ENCODE measurements at places on chromosomes 16 and 17.
A peak's percentile ranks its signal among the peaks of the same experiment; 100 is the strongest.

- DNase-seq: no peak
- peak overlapping the region; percentile 44 for H3K27ac ChIP-seq
- peaks cover 40% of the 10 kb centered on the region for H3K4me1 ChIP-seq
- peaks cover 31% of the 10 kb centered on the region for H3K36me3 ChIP-seq
Measured at GRCh38 chr17:17186551-17187505, 19.3 kb downstream of the PLD6 start.

GRCh38 chr17:78343187-78343542, 16.7 kb downstream of the SOCS3 start:
- peak overlapping the region; percentile 96 for H3K27ac ChIP-seq
- no peaks in the 10 kb centered on the region for H3K27me3 ChIP-seq
- H3K36me3 ChIP-seq: no peaks in the 10 kb centered on the region
- peaks cover 28% of the 10 kb centered on the region for H3K4me1 ChIP-seq
- H3K4me3 ChIP-seq: no peak overlapping the region

GRCh38 chr17:55845385-55845784, 94.5 kb downstream of the PCTP start:
- H3K4me1 ChIP-seq: no peaks in the 10 kb centered on the region
- H3K27ac ChIP-seq: no peak overlapping the region
- H3K27me3 ChIP-seq: peaks cover 8% of the 10 kb centered on the region
- no peaks in the 10 kb centered on the region for H3K36me3 ChIP-seq
- H3K4me3 ChIP-seq: no peak overlapping the region

- no peaks in the 10 kb centered on the region for H3K27me3 ChIP-seq
- H3K36me3 ChIP-seq: peaks cover 7% of the 10 kb centered on the region
- DNase-seq: no peak
- H3K4me1 ChIP-seq: peaks cover 52% of the 10 kb centered on the region
- H3K27ac ChIP-seq: peak overlapping the region; percentile 87
Measured at GRCh38 chr17:39926588-39927100, 757 bp downstream of the ORMDL3 start.

GRCh38 chr17:34899643-34900291, 61.5 kb downstream of the CCT6B start:
- H3K36me3 ChIP-seq: no peaks in the 10 kb centered on the region
- no peak overlapping the region for H3K4me3 ChIP-seq
- H3K27me3 ChIP-seq: peaks cover 6% of the 10 kb centered on the region
- no peaks in the 10 kb centered on the region for H3K4me1 ChIP-seq
- no peak overlapping the region for H3K27ac ChIP-seq

DNA sequence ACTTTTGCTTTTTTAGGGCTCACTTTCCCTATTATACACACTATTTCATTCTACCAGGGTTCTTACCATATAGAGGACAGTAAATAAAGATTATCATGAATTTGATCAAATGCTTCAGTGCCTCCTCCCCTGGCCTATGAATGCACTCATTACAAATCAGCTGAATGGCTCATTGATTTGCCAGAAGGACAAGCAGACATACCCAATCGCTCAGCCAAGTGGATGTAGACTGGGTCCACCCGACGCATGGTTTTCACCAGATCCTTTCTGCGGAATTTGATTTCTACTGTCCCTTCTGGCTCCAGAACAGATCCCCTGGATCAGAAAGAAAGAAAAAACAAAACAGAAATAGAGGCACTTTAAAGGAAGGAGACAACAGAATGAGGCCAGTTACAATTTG, 162.6 kb downstream of the AATF start:
- H3K36me3 ChIP-seq: peaks cover 33% of the 10 kb centered on the region
- DNase-seq: no peak
- H3K4me1 ChIP-seq: no peaks in the 10 kb centered on the region
- H3K27me3 ChIP-seq: no peaks in the 10 kb centered on the region
- no peak overlapping the region for H3K4me3 ChIP-seq

DNA sequence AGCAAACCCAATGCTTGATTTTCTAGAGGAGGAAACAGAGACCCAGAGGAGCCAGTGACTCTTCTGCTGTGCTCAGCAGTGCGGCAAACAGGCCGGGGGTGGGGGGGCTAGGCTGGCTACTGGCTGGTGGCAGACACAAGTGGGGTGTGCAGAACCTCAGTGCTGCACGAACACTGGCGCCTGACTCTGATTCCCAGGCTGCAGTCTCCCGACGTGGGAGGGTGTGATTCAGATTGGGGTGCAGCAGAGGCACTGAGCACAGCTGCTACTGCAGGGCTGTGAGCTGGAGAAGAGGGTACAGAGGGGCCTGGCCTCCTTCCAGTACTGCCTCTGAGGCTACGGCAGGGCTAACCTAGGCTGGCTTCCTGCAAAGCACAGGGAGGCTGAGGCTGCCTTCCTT, 8.1 kb downstream of the RPL19 start:
- no peaks in the 10 kb centered on the region for H3K27me3 ChIP-seq
- DNase-seq: no peak
- H3K4me3 ChIP-seq: no peak overlapping the region
- H3K27ac ChIP-seq: no peak overlapping the region

DNA sequence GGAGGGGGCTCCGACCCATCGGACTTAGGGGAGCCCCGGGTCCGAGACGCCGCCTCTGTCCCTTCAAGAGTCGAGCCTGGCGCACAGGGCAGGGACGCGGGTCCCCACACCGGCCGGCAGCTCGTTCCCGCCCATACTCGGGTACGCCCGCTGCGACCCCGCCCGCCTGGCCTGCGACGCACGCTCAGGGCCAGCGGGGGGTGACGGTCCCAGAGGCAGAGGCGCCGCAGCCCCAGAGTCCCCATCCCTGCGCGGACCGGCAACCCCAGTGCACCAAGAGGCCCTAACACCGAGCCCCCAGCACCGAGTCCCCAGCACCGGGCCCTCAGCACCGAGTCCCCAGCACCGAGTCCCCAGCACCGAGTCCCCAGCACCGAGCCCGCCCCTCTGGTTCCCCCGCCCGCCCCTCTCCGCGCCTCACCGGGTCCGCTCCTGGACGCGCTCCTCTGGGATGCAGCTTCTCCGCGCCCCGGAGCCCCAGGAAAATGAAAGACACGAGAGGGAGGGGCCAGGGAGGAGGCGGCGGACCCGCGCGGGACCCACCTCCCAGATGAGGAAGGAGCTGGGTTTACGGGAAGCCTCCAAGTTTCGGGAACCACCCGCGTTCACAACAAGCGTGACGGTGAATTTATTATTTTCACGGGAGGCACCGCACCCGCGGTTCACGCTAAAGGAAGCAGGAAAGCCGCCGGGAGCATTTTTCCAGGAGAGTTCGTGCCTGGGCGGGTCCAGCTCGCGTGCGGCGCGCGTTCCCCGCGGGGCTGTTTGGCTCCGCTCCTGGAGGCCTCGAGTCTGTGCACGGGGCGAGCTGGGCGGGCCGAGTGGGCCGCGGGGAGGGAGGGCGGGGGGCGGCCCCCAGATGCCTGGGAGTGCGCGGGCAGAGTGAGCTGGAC, at the start of gene SECTM1:
TSS of gene SECTM1 (minus strand) at position 488 of the 893 bp plus-strand sequence. CDS start 6,526 bp downstream, outside the sequence.
- H3K4me1 ChIP-seq: peaks cover 53% of the 10 kb centered on the region
- DNase-seq: peak; percentile 91
- H3K4me3 ChIP-seq: peak within 1 kb of the TSS; percentile 73
- peak within 1 kb of the TSS; percentile 88 for H3K27ac ChIP-seq
- H3K36me3 ChIP-seq: no peaks in the 10 kb centered on the region

DNA sequence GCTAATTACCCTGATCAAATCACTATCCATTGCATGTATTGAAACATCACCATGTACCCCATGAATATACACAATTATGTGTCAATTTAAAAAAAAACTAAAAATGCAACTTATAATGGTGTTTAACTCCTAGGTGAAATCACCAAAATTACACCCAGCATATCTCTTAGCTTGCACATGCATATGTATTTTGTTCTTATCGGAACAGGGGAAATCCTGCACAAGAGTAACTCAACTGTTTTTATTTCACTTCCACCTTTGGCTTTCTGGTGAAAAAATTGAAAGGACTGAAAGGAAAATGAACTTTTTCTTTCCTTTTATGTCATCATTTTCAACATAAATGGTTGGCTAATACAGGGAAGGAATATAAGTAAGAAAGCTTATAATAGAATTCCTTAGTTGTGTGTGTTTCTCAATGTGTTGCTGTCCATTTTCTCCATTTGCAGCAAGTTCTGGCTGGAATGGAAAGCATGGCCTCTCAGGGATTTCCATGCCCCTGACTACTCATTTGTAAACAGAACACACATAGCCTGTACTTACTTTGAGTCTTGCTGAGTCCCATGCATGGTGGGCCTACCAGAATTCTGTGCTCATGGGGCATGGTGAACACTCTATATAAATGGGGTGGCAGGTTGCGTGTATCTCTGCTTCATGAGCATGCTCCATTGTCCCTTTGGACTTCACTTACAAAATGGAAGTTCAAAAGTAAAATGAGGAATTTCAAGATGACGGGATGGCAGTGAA, 462.0 kb downstream of the HS3ST3B1 start:
- peaks cover 23% of the 10 kb centered on the region for H3K4me1 ChIP-seq
- H3K4me3 ChIP-seq: no peak overlapping the region
- H3K27me3 ChIP-seq: no peaks in the 10 kb centered on the region
- H3K36me3 ChIP-seq: no peaks in the 10 kb centered on the region

GRCh38 chr17:12619459-12620199, 46.1 kb upstream of the MYOCD start:
- H3K36me3 ChIP-seq: peaks cover 2% of the 10 kb centered on the region
- no peaks in the 10 kb centered on the region for H3K27me3 ChIP-seq
- DNase-seq: no peak

GRCh38 chr17:57574040-57574513, 171.0 kb downstream of the CCDC182 start:
- no peak for DNase-seq
- peaks cover 14% of the 10 kb centered on the region for H3K4me1 ChIP-seq
- no peak overlapping the region for H3K27ac ChIP-seq
- H3K36me3 ChIP-seq: peaks cover 6% of the 10 kb centered on the region

- H3K4me1 ChIP-seq: peaks cover 26% of the 10 kb centered on the region
- no peak for DNase-seq
- H3K27me3 ChIP-seq: no peaks in the 10 kb centered on the region
- H3K36me3 ChIP-seq: peaks cover 10% of the 10 kb centered on the region
- peak overlapping the region; percentile 36 for H3K27ac ChIP-seq
- no peak overlapping the region for H3K4me3 ChIP-seq
Measured at GRCh38 chr17:72677714-72678390, 414.6 kb downstream of the SLC39A11 start.

DNA sequence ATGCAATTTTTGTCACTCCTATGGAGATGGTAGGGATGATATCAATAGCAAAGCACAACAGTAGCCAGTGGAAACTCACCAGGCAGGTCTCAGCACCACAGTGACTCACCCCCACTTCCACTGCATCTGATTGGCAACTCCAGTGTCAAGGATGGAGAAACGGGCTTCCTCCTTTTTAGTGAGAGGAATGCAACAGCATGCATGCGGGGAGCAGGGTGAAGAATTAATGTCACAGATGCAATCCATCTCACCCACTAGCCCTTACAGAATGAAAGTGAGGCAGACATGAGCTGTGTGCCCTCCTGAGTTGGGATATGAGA, 467.0 kb upstream of the C16orf82 start:
- H3K27ac ChIP-seq: no peak overlapping the region
- H3K27me3 ChIP-seq: no peaks in the 10 kb centered on the region

- peaks cover 50% of the 10 kb centered on the region for H3K36me3 ChIP-seq
- H3K4me1 ChIP-seq: peaks cover 77% of the 10 kb centered on the region
- peak; percentile 98 for DNase-seq
- no peaks in the 10 kb centered on the region for H3K27me3 ChIP-seq
- peak overlapping the region; percentile 62 for H3K4me3 ChIP-seq
Measured at GRCh38 chr17:81566461-81567126, 14.4 kb upstream of the FAAP100 start.

- H3K27me3 ChIP-seq: peaks cover 3% of the 10 kb centered on the region
- H3K4me1 ChIP-seq: peaks cover 4% of the 10 kb centered on the region
- H3K27ac ChIP-seq: no peak overlapping the region
- no peak overlapping the region for H3K4me3 ChIP-seq
- no peak for DNase-seq
- H3K36me3 ChIP-seq: no peaks in the 10 kb centered on the region
Measured at GRCh38 chr17:13636951-13637350, 35.2 kb upstream of the HS3ST3A1 start.

GRCh38 chr16:75052481-75053202, 53.8 kb downstream of the ZNRF1 start:
- H3K27ac ChIP-seq: no peak overlapping the region
- H3K4me3 ChIP-seq: no peak overlapping the region
- peaks cover 21% of the 10 kb centered on the region for H3K4me1 ChIP-seq
- peaks cover 4% of the 10 kb centered on the region for H3K36me3 ChIP-seq

DNA sequence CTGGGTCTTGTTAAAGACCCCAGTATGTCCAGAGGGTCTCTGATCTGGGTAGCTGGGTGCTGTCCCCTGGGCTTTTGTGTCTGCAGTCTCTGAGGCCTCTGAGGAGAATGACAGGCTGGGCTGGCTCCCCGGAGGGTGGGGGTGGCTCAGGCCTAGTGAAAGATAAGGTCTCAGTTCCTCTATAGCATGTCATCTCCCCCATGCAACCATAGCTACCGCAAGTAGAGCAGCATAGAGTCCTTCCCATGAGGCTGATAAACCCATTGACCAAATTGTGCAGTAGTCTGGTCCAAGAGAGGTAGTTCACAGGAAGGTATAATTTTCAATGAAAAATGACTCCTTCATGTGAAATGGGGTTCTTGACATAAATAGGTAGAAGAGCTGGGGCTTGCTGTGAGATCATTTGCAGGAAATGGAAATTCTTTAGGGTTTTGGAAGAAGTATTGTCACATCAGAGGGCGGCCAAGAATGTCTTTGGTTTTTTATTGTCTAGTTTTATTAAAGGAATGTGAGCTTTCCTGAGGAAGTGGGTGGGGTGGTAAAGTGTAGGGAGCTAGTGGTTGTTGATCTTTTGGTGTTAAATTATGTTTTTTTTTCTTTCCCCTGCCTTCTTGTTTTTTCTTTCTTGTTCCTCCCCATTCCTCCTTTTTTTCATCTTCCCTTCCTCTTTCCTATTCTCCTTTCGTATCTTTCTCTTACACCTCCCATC, 21.0 kb downstream of the SLC7A6OS start:
- peaks cover 41% of the 10 kb centered on the region for H3K4me1 ChIP-seq
- H3K27ac ChIP-seq: peak overlapping the region; percentile 77
- peaks cover 27% of the 10 kb centered on the region for H3K36me3 ChIP-seq
- no peaks in the 10 kb centered on the region for H3K27me3 ChIP-seq

DNA sequence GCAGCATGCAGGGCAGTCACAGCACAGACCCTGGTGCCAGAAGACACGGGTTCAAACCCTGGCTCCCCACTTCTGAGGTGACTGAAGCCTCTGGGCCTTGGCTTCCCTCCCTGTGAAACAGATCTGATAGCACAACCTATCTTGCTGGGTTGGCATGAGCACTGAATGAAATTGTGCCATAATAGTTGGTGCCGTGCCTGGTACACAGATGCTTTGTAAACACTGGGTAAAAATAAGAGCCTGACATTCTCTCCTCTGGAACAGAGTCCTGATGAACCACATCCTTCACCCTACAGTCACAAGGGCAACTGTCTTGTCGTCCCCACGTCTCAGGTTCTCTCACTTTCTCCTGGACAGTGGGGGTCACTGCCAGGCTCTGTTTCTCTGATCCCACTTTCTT, 35.7 kb downstream of the NOS2 start:
- H3K36me3 ChIP-seq: no peaks in the 10 kb centered on the region
- no peak overlapping the region for H3K4me3 ChIP-seq
- no peaks in the 10 kb centered on the region for H3K27me3 ChIP-seq
- H3K27ac ChIP-seq: no peak overlapping the region
- DNase-seq: no peak

GRCh38 chr17:3893003-3893719, at the start of gene CAMKK1:
CAMKK1 (minus strand) TSS chr17:3893053; CDS start chr17:3885687, 7,366 bp downstream.
- peak within 1 kb of the TSS; percentile 71 for H3K4me3 ChIP-seq
- H3K27ac ChIP-seq: no peak within 1 kb of the TSS
- H3K27me3 ChIP-seq: no peaks in the 10 kb centered on the region
- H3K4me1 ChIP-seq: peaks cover 52% of the 10 kb centered on the region
- peak; percentile 91 for DNase-seq

- DNase-seq: no peak
- H3K27me3 ChIP-seq: no peaks in the 10 kb centered on the region
- H3K27ac ChIP-seq: no peak overlapping the region
- peaks cover 1% of the 10 kb centered on the region for H3K4me1 ChIP-seq
- no peak overlapping the region for H3K4me3 ChIP-seq
Measured at GRCh38 chr16:314351-314750, 31.4 kb downstream of the PDIA2 start.

Measured in osteocyte (in vitro differentiated cells).